T-helper 9 cell (primary cell): ENCODE measurements at places on chromosomes 12 and 14.

GRCh38 chr14:101498526-101498860 lies 62.8 kb upstream of the DIO3 start:
- no peak for DNase-seq

DNA sequence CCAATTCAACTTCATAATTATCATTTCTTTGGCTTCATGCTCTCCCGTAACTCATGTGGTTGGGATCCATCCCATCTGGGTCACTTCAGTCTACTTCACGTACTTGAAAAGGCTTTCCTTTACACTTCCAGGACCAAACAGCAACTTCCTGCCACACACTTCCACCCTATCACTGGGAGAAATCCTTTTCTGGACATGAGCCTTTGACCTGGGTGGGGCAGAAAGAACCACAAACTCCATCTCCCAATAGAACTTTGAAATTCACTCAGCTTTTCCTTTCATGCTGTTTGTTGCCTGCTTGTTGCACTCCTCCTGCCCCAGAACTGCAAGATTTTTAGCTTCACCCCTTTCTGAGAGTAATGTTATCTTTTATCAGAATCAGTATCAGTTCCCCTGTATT lies 18.4 kb upstream of the GALNT16 start:
- no peak for DNase-seq

- DNase-seq: no peak
These were observed 63.9 kb downstream of the FZD10 start for GRCh38 chr12:130226126-130226525.

- DNase-seq: no peak
These were observed 60.9 kb upstream of the ZFP36L1 start for GRCh38 chr14:68853749-68854148.

DNA sequence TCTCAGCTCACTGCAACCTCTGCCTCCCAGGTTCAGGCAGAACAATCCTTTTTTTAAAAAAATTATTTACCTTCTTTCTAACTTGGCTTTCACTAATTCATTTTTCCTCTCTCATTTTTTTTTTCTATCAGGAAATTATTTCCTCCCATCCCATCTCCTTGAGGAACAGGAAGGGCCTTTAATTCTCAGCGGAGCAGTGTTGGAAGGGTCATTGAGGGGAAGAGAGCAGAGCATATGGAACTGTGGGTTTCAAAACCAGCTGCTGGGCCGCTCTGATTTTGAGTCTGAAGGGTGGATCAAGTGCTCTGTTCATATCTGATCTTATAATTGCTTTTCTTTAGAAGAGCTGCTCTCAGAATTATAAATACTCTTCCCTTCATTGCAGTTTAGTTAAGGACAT lies 29.0 kb downstream of the NUBPL start:
- DNase-seq: no peak

- no peak for DNase-seq
These were observed 15.0 kb downstream of the TMEM121 start for GRCh38 chr14:105541218-105541875.

- no peak for DNase-seq
These were observed 3.7 kb downstream of the SMOC1 start for GRCh38 chr14:69882915-69883314.

- DNase-seq: no peak
These were observed 88.6 kb downstream of the NINJ2 start for GRCh38 chr12:574475-575128.

DNA sequence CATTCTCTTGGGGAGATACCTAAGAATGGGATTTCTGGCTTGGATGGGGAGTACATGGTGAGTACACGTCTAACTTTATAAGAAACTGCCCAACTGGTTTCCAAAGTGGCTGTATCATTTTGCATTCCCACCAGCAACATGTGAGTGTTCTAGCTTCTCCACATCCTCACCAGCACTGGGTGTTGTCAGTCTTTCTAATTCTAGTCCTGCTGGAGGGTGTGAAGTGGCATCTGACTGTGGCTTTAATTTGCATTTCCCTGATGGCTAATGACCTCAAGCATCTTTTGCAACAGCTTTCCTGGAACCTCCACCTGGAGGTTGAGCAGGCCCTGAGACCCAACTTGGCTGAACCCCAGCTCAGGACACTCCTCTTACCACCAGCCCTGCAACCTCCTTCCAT lies 17.8 kb downstream of the SELPLG start:
- DNase-seq: no peak

GRCh38 chr12:115817389-115817788 lies 460.1 kb downstream of the MED13L start:
- no peak for DNase-seq

GRCh38 chr12:80352474-80352873 lies 91.6 kb upstream of the PTPRQ start:
- DNase-seq: no peak

DNA sequence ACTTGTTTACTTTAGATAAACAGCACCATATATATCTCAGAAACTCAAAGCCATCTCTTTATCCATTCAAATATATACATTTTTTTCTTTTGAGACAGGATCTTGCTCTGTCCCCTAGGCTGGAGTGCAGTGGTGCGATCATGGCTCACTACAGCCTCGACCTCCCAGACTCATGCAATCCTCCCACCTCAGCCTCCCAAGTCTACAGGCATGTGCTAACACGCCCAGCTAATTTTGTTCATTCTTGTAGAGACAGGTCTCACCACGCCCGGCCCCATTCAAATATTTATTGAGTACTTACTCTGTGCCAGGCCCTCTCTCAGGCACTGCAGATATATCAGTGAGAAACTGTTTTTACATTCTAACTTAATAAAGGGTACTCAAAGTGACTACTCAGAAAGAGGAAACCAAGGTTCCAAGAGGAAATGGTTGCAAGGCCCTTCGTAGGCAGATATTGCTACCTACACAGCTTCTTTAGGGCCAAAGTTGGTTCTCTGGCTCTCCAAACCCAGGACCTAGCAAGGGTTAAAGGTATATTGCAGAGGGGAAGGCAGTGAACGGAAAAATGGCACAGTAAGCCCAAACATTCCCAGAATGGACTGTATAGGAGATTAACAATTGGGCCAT lies 2.9 kb downstream of the ATXN3 start:
- no peak for DNase-seq
